ENCODE measurements at places on chromosomes 12 and 14.

- no peak for DNase-seq
These were observed 578.6 kb downstream of the SLC16A7 start for GRCh38 chr12:60174476-60174875.

GRCh38 chr14:38290601-38291188 lies 34.8 kb upstream of the CLEC14A start:
- no peak for DNase-seq

GRCh38 chr12:111174961-111175345 lies 193.9 kb downstream of the PHETA1 start:
- no peak for DNase-seq

DNA sequence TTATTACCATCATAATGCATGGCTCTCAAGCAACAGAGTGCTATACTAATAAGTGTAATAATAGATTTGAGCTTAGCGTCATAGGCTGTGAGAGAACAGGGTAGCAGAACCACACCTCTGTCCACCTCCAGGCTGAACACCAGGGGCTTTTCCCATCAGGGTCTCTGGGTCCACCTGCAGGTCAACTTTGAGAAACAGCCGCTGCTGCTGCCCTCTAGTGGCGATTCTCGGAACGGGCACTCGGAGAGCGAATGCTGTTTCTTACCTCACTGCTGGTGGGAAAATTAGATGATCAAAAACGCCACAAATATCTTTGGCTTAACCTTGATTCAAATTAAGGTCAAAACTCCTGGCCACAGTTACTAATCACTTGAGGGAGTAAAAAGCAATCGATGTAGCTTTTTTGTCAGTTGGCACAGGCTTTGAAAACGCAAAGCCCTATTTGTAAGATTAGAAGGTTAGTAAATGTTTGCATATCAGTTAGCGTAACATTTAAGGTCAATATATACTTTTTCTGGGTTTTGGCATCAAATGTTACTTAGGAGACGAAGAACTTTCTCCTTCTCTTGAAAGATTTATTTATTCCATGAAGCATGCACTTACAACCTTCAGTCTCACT lies 127.9 kb upstream of the TMEM132D start:
- DNase-seq, result peak; percentile 65

DNA sequence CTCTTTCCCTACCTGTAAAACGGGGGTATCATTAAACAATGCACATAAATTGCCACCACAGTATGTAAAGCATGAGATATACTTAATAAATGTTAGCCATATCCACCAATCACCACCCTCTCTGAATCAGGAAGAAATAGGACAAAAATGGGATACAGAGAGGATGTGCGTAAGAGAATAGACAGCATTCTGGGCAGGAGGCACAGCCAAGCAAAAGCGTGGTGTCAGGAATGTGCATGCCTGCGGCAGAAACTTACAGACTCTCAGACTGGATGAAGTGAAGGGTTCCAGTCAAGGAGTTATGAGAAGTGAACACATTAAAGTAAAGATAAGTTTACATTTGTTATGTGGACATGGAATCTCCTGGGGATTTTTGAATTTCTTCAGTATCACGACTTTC lies 121.7 kb upstream of the MDM1 start:
- no peak for DNase-seq

DNA sequence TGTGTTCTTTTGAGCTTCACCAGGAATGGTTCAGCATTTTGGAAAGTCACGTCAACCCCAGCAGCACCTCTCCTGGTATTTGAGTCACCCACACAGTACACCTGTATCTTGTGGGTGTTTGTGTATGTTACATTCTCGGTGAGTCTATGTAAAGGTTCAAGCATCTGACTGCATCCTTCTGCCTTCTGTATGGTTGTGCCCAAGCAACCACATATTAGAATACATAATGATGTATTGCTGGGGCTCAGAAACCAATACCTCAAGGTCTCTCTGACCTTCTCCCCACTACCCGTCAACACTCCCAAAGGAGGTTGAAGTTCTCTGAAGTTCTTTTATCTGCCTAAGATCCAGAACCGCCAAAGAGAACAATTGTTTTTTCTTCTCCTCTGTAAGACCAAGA lies 9.2 kb upstream of the TMEM229B start:
- no peak for DNase-seq

- no peak for DNase-seq
These were observed 24.9 kb upstream of the JDP2 start for GRCh38 chr14:75402867-75403413.

GRCh38 chr12:54020591-54021405 lies 7.4 kb upstream of the HOXC6 start:
- DNase-seq, result no peak

GRCh38 chr12:69490920-69491643 lies 20.9 kb downstream of the FRS2 start:
- no peak for DNase-seq

DNA sequence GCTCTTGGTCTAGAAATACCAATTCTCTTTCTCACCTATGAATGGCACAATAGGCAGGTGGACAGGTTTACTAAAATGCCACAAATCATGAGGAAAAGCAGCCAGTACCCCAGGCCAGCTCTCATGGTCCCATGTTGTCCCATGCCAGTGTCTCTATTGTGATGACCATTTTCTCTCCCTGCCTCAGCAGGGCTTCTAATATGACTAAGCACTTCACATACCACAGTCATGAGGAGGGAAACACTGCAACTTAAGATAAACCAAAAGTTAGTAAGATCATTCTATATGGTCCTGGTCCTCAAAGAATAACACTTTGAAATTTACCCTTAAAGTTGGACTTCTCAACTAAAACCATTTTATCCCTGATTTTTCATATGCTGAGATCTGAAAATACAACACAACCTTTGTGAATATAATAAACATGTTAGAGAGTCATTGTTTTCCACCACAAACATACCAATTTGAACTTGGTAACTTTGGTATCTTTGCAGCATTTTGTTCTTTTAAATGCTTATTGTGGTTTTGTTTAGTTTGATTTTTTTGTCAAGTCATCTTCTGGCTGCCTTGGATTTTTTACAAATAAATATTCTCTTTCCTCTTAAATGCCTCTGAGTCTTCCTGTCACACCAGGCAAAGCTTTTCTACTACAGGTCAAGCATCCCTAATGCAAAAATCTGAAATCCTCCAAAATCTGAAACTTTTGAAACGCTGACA lies 3.6 kb downstream of the TTC5 start:
- no peak for DNase-seq

- no peak for DNase-seq
These were observed 455.3 kb upstream of the ATP2B1 start for GRCh38 chr12:90163975-90164374.

- peak; percentile 64 for DNase-seq
These were observed 52.4 kb downstream of the BCL2L14 start for GRCh38 chr12:12123036-12123604.

GRCh38 chr12:70785896-70786295 lies 134.6 kb downstream of the PTPRR start:
- no peak for DNase-seq

GRCh38 chr12:6840761-6841515 lies at the start of gene GNB3:
GNB3 (plus strand) TSS chr12:6840925; CDS start chr12:6841288, 363 bp downstream.
- DNase-seq, result no peak

GRCh38 chr14:74018174-74018585 lies 908 bp downstream of the ENTPD5 start:
- DNase-seq, result peak; percentile 81

DNA sequence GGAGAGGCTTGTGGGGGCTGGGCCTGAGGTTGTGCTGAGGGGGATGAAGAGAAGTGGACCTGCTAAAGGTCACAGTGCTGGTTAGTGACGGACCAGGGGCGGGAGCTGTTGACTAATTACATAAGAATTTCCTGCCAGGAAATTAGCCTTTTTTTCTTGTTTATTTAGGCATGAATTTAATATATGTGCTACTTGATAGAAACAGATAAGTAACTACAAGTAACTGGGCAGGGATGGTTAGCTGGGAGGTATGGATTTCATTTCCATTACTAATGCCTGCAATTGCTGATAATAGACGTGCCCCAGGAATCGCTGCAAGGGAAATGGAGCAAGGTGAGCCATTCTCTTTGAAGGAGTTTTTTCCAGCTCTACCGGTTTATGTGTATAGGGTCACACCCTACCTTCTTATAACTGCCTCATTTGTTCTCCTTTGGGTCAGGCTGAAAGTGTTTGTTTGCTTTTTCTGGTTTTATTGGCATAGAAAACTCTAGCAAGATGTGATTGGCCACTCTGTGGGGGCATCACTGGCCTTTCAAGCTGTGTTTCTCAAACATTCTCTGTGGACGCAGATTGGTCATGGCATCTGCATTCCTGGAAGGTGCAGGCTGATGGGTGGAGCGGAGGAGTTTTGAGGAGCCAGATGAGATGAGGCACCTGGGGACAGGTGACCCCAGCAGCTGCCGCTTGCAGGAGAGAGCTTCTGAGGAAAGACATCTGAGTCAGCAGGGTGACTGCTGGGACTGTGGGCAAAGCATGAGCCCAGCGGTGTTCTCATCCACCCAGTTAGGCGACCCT lies 19.0 kb upstream of the GPRC5A start:
- DNase-seq, result no peak

DNA sequence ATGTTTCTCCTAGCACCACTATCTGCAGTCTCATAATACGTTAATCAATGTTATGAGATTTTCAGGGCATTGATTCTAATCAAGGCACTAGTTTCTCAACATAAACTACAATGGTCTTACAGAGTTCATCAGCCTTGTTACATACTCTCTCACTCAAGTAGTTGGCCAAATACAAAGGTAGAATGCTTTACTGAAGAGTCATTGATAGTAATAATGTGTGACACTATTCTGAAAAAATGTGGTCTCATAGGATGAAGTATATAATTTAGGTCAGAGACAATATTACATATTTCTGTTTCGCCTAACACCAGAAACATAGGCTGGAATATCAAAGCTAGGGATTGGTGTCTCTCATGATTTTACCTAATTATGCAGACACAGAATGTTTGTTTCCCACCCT lies 35.2 kb upstream of the MDGA2 start:
- DNase-seq, result no peak

All from suppressor macrophage treated with lipopolysaccharide for 4 hours (primary cell).